NCI-H187 (cell line): ENCODE measurements at places on chromosomes 7 and 10.

- no peak for DNase-seq
These were observed 595 bp upstream of the SUN1 start for GRCh38 chr7:831596-832166.

DNA sequence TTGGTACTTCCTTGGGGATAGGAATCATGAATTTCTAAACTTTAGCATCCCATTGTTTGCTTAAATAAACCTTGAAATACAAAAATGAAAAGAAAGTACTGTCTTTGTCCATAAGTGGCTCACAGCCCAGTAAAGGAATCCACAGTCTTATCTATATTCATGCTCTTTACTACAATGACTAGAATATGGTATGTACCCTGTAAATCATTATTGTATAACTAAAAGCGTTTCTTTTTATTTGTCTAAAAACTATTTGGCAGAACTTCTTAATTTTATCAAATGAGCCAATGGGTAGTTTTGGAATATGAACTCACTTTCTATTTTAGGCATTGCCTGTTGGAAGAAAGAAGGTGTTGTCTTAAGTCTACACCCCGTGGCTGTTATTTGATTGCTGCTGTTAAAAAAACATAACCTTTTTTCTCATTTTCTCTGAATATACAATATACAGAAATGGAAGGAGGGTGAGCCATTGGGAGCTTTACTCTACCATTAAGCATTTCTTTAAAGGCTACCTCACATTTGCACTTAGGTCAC, 12.4 kb upstream of the STRIP2 start:
- no peak for DNase-seq

DNA sequence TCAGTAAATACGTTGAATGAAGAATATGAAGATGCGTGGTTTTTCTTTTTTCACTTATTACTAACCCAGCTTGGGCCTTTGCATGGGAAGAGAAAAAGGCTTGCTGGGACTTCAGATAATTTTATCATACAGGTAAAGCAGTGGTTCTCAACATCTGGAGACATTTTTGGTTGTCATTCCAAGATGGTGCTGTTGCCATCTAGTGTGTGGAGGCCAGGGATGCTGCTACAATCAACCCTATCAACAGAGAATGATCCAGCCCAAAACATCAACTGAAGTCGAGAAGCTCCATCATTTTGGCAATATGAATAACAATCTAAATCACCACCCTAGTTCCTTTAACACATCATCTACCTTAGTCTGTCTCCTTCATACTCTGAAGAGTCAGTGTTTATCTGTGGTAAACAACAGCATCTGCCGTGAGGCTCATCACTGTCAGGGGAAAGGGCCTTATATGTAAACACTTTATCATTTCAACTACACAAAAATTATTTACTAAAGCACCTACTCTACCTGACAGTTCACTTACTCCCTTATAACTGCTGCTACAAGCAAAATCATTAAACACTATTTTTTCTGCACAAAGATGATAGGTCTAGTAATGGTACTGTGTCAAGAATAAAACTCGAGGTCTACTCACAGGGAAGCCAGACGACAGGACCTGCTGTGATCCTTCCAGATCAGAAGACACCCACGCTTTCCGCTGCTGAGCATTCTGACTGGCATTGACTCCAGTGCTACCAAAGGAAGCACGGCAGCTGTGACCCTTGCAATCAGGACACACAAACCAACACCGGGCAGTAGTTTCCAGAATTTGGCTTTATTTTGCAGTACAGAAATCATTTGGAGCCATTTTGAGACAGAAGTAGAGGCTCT, 48.6 kb downstream of the GDI2 start:
- DNase-seq: no peak

- peak; percentile 17 for DNase-seq
These were observed 488 bp downstream of the EIF4H start for GRCh38 chr7:74174606-74175082.

GRCh38 chr10:4939224-4940072, 23.8 kb upstream of the AKR1C1 start:
- no peak for DNase-seq

DNA sequence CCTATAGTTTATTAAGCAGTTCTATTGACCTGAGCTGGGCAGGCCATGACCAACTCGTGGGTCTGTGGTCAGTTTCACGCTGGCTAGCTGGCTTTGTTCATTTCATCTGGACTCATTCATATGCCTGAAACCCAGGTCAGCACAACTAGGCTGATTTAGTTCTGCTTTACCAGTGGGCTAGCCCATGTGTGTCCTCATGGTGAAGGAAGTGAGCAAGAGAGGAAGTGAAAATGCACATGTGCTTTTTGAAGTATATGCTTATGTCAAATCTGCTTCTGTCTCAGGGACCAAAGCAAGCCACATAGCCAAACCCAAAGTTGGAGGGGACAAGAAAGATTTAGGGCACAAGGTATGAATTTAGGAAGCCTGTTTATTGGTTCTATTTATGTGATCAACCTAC, 154.5 kb downstream of the RNF133 start:
- no peak for DNase-seq

GRCh38 chr7:131067220-131067619, 260.5 kb upstream of the MKLN1 start:
- no peak for DNase-seq

GRCh38 chr10:6059506-6059905, 2.7 kb downstream of the IL2RA start:
- DNase-seq: no peak

GRCh38 chr10:129871966-129872365, 92.1 kb downstream of the EBF3 start:
- no peak for DNase-seq

DNA sequence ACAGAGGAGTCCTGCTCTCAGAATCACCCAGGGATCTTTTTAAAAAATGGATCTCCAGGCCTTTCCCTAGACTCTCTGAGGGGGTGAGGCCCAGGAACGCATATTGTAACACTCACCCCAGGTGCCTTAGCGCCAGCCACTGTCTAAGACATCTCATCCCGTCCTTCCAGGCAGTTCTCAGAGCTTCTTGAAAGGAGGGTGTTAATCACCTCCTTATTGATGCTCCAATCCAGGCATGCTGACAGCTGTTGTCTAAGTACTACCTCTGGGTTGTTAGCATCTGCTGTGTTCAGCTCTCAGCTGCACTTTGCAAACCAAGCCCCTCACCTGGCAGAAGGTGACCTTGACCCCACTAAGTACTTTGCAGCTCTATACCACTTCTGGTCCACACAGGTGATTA, 36.0 kb downstream of the KIAA1549 start:
- DNase-seq: no peak

- DNase-seq: no peak
These were observed 116.8 kb downstream of the DIP2C start for GRCh38 chr10:572696-573095.

GRCh38 chr7:135538376-135538775, 19.3 kb upstream of the NUP205 start:
- DNase-seq: no peak

GRCh38 chr7:130365511-130366441, 14.5 kb upstream of the CPA1 start:
- peak; percentile 93 for DNase-seq

GRCh38 chr10:5538446-5538845, 13.7 kb downstream of the CALML3 start:
- DNase-seq: no peak

- no peak for DNase-seq
These were observed 967 bp downstream of the ELFN1 start for GRCh38 chr7:1670894-1671593.

DNA sequence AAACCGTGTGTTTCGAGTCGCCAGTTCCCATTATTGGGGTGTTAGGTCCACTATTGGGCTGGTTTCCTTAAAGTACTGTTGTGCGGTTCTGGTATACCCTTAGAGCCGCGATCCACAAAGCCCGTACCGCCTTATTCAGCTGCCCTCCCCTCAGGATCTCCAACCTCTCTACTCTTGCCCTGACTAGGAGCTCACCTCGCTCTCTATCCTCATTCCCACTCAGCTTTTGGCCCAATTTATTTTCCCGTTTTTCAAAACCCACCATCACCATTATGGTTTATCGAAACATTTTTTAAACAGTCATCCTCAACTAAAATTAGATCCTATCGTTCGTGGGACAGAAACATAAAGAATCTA, 461 bp upstream of the ETV1 start:
- DNase-seq: no peak

DNA sequence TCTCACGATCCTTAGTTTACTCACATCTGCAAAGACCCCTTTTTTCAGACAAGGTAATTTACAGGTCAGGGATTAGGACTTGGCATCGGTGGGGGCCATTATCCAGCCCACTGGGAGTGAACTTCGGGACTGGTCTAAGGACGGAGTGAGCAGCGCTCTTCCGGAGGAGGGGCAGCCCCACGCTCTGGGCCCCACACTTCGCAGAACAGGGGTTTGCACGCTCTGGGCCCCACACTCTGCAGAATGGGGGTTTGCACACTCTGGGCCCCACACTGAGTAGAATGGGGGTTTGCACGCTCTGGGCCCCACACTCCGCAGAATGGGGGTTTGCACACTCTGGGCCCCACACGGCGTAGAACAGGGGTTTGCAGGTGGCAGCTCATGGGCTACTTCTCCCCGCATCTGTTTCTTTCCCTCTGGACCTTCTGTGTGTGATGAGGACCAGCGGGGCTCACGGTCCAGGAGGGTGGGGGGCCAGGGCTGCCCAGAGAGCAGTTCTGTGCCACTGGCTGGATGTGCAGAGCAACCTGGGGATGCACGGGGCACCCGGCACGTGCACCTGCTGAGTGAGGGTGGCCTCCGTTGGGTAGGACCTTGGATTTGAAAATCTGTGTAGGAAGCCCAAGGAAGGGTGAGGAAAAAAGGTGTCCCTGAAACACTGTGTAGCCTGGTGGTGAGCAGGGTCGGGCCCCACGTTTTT, 134.8 kb downstream of the WDR37 start:
- no peak for DNase-seq

DNA sequence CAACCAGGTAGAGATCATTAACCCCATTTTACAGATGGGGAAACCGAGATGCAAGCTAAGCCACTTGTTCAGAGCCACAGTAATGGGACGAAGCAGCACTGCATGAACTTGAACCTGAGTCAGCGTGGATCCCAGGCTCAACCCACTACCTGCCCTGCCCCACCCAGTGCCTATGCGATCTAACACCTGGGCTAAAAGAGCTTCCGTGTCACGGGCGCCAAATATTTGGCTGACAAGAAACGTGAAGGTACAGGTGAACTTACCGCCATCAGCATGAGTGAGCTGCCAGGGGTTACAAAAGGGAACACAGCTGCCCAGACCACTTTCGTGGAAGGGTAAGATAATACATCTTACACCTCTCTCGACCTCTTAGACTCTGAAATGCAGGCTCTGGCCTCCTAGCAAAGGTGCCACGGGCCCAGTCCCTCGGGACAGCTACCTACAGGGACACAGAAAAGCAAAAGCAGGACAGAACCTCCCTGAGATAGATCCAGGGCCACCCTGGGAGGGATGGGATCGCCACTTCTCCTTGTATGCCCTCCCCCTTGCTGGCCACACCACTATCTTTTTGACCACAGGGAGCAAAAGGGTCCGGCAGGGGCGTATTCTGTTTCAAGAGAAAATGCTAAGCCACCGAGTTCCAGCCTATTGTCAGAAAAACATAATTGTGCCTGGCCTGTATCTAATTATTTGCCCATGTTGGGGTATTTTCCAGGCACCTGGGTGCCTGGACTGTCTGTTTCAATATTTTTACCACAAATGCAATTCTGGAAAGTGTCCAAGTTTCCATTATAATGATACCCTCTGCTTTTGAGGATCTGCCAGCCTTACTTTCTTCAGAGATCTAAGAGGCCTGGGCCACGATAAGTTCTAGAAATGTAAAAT, 6.4 kb downstream of the CHST15 start:
- no peak for DNase-seq

DNA sequence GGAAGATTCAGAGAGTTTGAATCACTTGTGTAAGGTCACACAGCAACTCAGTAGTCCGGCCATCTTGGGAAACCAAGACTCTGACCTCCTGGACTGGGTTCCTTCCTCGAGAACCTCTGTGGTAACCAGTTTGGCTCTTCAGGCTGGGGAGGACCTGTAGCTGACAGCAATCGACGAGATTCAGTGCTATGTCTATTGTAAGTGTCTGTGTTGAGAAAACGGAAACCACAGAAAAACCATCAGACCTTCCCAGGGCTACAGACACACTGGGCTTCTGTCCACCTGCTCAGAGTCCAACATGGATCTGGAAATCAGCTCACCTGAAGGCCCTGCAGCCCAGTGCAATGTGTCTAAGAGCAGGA, 403.7 kb downstream of the RPS24 start:
- DNase-seq: no peak

- no peak for DNase-seq
These were observed 65.5 kb upstream of the CREB5 start for GRCh38 chr7:28346676-28347363.

DNA sequence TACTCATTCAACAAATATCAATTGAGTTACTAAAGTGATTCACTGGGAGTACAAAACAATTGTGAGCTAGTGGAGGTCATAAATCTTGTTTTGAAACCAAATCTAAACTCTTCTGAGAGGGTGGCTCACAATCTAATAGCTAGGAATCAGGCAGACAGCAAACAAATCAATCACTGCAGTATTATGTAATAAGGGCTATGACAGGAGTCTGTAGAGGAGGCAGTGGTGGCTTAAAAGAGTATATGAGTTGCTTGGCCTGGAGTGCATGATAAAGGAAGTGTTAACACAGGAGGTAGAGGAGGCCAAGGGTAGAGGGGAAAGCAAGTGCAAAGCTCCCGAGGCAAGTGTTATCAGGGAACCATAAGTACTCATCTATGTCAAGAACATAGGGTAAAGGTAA, 16.5 kb downstream of the MYPN start:
- no peak for DNase-seq

- DNase-seq: no peak
These were observed 115.1 kb downstream of the PRKCQ start for GRCh38 chr10:6464862-6465430.

DNA sequence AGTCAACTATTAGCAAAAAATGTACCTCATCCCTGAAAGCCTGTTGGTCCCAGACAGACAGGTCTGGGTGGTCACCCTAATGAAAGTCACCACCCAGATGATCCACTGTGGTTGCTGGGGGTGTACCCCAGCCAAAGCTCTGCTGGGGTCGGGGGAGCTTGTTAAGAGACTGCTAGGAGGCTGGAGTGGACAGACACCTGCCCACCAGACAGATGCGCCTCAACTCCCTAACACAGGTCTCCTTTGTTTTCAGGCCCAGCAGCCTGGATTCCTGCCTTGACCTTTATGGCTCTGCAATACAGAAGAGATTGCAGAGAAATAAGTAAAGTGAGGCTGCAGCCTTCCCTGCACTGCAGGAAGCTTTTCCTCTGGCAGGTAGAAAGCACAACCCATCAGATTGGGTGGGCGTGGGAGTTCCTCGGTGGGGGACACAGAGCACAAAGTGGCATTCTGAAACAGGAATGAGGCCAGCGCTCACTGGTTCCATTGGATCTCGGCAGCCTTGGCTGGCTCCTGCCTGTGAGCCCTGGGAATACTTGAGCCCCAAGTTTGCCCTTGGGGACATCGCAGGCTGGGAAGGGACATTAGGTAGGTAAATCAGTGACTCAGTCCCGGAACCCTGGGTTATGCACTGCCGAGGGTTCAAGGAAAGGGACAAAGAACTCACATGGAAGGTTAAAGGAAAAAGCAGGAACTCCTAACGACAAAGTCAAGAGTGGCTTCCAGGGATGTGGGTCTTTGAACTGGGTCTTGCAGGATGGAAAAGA, 18.0 kb upstream of the ZNF488 start:
- no peak for DNase-seq

GRCh38 chr10:113369365-113369694, 183.5 kb upstream of the HABP2 start:
- no peak for DNase-seq

GRCh38 chr10:83917537-83918506, 221.5 kb upstream of the GHITM start:
- DNase-seq: no peak
